ENCODE measurements at places on chromosomes 12 and 14.
A peak's percentile ranks its signal among the peaks of the same experiment; 100 is the strongest.

- no peak for DNase-seq
These were observed 63.4 kb upstream of the PPP4R3A start for GRCh38 chr14:91573528-91573893.

DNA sequence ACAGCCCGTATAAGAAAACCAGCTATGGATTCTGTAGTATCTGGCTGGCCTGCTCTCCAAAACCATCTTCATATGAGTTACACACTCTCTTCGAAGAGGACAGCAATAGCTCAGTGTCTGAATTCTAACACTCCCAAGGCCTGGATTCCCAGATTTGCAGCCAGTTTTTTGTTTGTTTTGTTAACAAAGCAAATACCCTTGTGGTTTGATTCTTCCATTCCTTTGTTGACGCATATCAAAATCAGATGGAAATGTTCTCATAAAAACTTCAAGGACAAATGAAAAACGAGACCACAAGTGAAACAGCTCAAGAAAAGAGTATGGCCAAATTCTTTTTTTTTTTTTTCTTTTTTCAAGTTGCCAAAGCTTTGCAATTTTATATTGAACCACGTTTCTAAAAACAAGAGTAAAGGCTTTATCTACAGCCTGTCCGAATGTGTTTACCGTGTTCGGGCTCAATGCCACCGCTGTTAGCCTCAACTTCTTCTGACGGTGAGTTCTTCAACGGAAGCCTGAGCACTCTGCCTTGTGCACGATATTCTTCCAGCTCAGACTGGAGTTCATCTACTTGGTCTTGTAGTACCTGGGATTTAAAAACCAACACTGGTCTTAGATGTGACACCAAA, 67.5 kb downstream of the NIN start:
- no peak for DNase-seq

DNA sequence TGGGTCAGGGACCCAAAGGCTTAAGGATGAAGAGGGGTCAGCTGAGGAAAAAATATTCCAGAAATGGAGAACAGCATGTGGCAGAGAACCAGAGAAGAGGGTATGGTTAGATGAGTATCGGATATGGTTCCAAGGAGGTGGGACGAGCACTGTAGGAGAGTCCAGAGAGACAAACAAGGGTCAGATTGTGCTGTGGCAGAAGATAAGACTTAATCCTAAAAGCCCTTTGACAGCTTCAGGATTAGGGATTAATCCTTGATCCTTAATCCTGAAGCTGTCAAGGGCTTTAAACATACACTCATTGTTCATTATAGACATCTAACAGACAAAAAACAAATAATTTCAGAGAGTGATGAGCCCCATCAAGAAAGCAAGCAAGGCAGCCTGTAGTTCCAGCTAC, 124.0 kb downstream of the SPTSSA start:
- DNase-seq, result no peak

DNA sequence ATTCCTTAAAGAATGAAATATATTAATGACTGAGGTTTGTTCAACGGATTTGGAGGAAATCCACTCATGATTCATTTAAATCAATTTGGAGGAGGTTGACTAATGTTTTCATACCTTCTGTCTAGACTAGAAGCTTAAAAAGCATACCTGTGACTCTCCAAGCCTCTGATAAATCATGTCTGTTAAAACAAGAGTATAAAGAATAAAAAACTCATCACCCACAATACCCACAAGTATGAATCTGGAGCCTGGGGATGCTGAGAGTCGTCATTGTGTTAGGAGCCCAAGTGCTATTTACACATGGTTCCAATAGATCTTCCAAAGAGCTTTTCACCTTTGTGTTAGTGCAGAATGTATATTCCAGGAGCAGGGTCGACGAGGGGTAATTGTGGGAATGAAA, 86.8 kb upstream of the ADAMTS20 start:
- DNase-seq, result peak; percentile 87

DNA sequence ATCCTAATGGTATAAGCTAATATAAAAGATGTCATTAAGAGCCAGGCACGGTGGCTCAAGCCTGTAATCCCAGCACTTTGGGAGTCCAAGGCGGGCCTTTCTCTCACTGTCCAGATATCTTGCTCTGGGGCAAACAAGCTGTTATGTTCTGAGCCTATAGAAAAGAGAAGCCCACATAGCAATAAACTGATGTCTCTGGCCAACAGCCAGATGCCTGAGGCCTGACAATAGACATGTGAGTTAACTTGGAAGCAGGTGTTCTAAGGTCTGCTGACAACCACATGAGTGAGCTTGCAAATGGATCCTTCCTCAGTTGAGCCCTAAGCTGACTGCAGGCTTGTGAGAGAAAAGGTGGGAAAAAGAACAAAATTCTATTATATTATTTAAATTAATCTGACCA, 25.0 kb downstream of the YAF2 start:
- peak; percentile 72 for DNase-seq
